Activated CD4-positive, alpha-beta memory T cell treated with anti-CD3 and anti-CD28 coated beads, Interleukin-2, amount 10 ng/mL, durations not matched to agents 7 days and 5 days (primary cell): ENCODE measurements at places on chromosomes 16 and 17. TPM values are rescaled to one million over a fixed set of nuclear protein-coding genes. Genes with fewer than 3 reads are reported as not detected.

GRCh38 chr17:48550502-48551213 lies 5.7 kb upstream of the HOXB2 start:
- DNase-seq: no peak

- DNase-seq: no peak
These were observed 16.3 kb downstream of the ANKFN1 start for GRCh38 chr17:56169621-56170020.

GRCh38 chr16:57801809-57802340 lies 416 bp downstream of the KIFC3 start:
- DNase-seq: no peak

The CACNG1 gene
- not detected for total RNA-seq

DNA sequence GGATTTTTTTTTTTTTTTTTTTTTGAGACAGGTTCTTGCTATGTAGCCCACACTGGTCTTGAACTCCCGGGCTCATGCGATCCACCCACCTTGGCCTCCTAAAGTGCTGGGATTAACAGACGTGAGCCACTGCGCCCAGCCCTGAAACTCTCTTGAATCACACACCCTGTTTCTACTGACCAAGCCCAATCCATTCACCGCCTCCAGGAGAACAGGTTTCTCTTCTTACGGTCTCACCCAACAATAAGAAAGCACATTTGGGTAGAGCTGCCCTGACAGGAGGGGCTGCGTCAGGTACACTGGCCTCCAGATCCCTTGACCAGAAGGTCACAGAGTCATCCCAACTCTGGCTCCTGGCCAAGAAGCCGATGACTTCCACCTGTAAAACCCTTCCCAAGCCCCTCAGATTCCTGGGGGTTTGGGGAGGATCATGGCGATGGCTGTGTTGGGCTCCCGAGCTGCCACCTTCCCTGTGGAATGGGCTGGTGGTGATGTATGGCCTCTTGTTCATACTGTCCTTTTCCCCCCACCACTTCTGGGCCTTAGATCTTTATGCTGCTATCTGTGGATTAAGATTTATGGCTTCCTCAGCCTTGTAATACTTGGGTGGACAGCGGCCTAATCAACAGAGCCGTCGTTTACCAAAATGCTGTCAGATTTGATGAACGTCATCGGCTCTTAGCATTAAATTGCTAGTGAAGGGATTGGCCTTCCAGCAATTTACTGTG lies 89.1 kb downstream of the KATNIP start:
- DNase-seq: no peak

The NGFR gene
- total RNA-seq: 0.58 TPM

DNA sequence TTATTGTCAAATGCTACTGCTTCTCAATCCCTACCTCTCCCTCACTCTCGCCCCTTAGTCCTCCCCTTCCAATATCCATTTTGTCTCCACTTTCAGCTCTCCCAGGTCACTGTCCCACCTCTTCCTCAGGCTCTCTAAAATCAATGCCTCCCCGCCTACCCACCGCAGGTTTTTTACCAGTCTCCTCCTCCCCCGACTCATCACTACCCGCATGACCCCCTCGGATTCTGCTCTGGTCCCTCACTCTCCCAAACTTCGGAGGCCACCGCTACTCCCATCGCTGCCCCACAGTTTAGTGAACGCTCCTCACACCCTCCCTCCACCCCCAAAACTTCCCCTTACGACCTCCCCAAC lies 513 bp downstream of the CRLF3 start:
- DNase-seq: peak; percentile 45

DNA sequence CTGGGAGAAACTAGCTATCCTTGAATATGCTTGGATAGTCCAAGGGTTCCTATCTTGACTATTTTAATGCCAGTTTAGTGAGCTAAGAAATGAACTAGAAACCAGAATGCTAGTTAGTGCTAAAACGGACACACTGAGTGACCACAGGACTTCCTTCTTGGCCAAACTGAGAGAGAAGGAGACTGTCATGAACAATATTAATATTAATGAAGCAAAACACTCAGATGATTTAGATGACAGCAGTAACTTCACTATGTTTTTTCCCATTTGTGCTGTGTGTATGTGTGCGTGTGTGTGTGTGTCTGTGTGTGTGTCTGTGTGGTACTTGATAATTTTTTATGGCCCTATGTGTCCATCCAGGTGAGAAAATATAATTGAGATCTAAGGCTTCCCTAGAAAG lies 2.2 kb upstream of the ATXN1L start:
- DNase-seq: no peak

GRCh38 chr17:42275527-42276358 lies 448 bp downstream of the STAT5B start:
- peak; percentile 37 for DNase-seq

The ALDH3A1 gene
- not detected for total RNA-seq

GRCh38 chr16:72991211-72991610 lies 56.7 kb downstream of the ZFHX3 start:
- DNase-seq: no peak

DNA sequence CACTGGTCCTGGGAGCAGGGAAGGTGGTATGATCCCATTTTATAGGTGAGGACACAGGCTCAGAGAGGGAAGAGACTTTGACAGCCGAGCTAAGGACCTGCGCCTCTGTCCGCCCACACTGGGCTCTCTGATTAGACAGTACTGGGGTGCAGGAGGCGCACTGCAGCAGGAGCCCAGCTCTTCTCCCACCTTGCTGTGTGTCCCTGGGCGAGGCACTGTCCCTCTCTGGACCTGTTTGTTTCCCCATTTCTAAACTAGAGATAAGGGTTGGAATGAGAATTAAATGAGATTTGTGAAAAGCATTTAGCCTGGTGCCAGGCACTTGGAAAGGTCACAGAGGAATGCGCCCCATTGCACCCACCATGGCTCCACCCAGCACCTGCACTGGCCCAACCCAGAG lies 19.6 kb upstream of the GINS2 start:
- DNase-seq: no peak

- peak; percentile 54 for DNase-seq
These were observed 23.1 kb upstream of the C16orf78 start for GRCh38 chr16:49350265-49351095.

- no peak for DNase-seq
These were observed 32.8 kb downstream of the HELZ start for GRCh38 chr17:67212231-67212630.

The LDAF1 gene
- 19.2 TPM for total RNA-seq

GRCh38 chr16:19242987-19243575 lies 42.5 kb upstream of the CLEC19A start:
- DNase-seq: no peak
